Activated T-cell treated with anti-CD3 and anti-CD28 coated beads for 48 hours (primary cell): ENCODE measurements at places on chromosomes 5 and 9.

- DNase-seq = no peak
Measured at GRCh38 chr5:124537107-124537506, 209.3 kb downstream of the ZNF608 start.

- DNase-seq = no peak
Measured at GRCh38 chr9:137023583-137023991, 4.5 kb downstream of the ABCA2 start.

GRCh38 chr9:86115886-86116285, 16.5 kb upstream of the GOLM1 start:
- DNase-seq = no peak

- no peak for DNase-seq
Measured at GRCh38 chr5:73297430-73297829, 124.4 kb downstream of the TMEM174 start.

DNA sequence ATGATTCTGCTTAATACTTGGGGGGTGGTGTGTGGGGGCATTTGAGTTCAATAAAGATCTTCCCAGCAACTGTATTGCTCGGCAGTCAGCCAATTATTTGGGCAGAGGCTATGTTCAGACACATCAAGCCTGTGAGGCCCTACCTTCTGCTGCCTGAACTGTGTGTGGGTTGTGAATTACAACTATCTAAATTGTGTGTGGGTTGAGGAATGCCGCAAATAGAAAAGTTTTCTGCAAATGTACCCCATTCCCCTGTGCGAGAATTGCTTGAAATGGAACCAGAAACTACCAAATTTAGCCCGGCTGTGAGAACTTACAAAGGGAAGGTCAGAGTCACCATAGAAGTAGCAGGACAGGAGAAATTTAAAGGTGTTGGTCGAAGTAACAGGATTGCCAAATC, 360.0 kb upstream of the PIK3R1 start:
- no peak for DNase-seq

DNA sequence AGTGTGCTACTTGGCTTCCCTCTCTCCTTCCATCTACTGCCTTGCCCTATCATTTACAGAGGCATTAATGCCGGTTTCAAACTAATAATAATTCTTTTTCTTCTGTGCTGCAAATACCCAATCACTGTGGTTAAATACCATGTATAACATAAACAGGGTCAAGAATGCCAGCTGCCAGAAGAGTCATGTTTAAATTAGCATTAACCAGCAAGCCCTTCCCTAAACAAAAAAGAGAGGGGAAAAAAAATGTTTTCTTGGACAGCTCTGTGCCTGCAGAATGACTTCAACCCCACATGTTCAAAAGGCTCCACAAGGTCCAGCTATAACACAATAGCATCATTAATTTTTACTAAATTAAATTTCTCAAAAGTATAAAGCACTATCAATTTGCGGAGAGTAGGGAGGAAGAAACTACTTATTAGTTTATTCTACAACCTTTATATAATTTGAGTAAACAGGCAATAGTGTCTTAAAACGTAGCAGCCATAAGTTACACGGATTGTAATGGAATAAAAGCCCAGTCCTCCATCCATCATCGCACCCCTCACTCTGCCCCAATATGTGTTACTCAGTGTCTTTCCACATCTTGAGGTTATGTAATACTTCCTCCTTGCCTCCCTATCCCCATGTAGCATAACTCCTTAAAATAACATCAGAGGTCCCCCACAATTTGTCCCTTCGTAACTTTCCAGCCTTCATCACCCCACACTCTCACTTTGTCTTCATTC, 3.9 kb downstream of the LPAR1 start:
- DNase-seq = no peak

DNA sequence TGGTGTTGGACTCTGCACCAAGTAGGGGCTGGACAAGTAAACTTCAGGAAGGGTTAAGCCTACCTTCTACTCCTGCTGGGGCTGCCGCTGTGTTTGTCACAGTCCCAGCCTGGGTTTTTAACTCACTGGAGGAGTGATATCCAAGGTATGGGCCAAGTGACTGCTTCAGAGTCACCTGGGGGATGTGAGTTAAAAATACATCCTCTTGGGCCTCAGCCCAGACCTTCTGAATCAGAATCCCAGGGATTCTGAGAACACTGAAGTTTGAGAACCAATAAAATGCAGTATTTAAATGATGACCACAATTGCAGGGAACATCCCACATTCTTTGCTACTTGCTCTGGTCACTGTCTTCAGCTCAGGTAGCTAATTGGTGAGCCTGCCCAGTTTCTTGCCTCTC, 95.1 kb upstream of the DNAH5 start:
- DNase-seq = no peak

DNA sequence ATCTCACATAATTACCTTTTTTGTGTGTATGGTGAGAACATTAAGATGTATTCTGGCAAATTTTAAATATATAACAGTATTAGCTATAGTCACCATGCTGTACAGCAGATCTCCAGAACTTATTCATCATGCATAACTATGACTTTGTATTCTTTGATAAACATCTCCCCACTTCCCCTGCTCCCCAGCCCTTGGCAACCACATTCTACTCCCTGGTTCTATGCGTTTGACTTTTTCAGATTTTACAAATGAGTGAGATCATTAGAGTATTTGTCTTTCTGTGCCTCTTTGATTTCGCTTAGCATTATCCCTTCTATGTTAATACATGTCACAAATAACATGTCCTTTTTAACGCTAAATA, 49.4 kb downstream of the SMC2 start:
- no peak for DNase-seq

DNA sequence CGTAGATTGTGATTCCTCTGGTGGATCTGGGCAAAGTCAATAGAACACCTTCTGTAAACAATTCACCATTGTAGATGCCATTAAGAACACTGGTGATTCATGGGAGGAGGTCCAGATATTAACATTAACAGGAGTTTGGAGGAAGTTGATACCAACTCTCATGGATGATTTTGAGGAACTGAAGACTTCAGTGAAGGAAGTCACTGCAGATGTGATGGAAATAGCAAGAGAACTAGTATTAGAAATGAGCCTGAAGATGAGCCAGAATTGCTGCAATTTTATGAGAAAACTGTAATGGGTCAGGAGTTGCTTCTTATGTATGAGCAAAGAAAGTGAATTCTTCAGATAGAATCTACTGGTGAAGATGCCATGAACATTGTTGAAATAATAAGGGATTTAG, 26.9 kb downstream of the TCERG1 start:
- DNase-seq = no peak

GRCh38 chr9:133188006-133188842, 20.8 kb downstream of the OBP2B start:
- DNase-seq = no peak

- DNase-seq = no peak
Measured at GRCh38 chr9:109264877-109265587, 55.8 kb downstream of the EPB41L4B start.

DNA sequence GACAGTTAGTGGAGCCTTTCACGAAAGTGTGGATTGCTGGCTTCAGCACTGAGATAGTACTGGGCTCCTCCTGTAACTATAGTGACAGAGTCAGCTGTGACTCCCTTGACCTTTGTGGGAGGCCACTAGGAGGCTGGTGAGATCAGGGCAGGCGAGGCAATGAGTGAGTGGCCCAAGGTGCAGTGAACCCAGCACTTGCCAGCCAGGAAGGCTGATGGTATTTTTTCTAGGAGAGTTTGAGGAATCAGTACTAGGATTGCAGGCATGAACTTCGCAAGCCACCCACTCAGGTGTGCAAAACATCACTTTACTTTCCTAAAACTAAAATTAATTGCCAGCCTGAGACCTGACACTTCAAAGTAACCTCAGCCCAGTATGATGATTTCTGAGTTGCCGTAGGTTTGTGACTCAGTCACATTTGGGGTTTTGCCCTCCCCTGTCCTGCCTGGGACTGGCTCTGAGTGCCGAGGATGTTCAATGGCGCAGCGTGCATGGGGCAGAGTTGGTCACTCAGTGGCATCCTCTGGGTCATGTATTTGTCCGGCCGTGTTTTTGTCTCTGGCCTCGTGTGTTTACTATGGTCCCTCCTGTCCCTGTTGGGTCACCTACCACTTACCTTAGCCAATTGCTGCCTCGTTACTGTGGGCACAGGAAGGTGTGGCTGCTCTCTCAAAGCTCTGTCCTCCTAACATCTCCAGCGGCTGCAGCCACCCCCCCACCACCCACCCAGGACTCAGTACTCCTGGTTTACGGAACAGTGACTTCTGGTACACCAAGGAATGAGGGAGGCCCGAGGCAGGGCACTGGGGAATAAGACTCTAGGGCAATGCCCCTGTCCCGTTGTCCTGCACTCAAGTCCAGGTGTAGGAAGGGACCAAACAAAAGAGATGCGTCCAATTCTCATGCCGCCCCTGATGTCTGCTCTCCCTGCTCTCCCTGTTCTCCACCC, 67.2 kb downstream of the IL31RA start:
- no peak for DNase-seq

DNA sequence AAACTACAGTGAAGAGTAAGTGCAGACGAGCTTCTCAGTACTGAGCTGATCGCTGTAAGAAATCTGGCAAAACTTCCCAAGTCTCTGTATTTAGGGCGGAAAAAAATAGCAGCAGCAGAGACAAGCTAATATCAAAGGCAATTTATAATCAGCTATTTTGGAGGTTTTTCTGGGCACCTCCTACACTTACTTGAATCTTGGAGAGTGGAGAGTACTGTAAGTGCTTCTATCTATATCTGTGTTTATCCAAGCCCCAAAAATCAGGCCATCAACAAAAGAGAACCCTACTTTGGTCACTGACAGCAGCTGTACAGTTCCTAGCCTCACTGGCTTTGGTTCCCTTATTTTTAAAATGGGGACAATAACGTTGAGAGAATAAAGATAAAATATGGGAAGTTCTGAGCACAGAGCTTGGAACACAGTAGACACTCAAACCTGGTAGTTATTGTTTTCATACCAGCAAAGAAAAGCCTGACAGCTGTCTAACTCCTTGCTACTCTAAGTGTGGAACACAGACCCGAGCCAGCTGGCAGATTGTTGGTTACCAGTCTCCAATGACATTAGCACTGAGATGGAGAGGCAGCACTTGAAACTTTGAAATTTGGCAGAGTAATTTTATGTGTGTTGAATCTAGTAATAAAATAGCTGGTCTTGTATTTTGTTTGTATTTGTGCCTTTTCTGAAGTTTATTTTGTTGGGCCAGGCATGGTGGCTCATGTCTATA, 96.0 kb upstream of the SLC28A3 start:
- DNase-seq = no peak

DNA sequence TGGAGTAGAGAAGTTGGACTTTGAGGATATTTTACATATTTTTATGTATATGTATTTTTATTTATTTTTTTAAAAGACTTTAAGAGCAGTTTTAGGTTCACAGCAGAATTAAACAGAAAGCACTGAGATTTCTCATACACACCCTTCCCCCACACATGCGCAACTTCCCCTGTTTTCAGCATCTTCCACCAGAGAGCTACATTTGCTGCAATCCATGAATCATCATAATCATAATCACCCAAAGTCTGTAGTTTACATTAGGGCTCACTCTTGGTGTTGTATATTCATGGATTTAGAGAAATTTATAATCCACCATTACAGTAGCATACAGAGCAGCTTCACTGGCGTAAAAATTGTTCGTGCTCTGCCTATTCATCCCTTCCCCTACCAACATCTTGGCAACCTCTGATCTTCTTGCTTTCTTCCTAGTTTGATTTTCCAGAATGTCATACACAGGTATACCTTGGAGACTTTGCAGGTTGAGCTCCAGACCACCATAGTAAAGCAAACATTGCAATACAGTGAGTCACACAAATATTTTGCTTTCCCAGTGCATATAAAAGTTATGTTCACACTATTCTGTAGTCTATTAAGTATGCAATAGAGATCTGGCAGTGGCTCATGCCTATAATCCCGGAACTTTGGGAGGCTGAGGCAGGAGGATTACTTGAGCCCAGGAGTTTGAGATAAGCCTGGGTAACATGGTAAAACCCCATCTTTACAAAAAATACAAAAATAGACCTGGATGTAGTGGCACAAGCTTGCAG, 9.6 kb upstream of the CCDC171 start:
- DNase-seq = no peak

DNA sequence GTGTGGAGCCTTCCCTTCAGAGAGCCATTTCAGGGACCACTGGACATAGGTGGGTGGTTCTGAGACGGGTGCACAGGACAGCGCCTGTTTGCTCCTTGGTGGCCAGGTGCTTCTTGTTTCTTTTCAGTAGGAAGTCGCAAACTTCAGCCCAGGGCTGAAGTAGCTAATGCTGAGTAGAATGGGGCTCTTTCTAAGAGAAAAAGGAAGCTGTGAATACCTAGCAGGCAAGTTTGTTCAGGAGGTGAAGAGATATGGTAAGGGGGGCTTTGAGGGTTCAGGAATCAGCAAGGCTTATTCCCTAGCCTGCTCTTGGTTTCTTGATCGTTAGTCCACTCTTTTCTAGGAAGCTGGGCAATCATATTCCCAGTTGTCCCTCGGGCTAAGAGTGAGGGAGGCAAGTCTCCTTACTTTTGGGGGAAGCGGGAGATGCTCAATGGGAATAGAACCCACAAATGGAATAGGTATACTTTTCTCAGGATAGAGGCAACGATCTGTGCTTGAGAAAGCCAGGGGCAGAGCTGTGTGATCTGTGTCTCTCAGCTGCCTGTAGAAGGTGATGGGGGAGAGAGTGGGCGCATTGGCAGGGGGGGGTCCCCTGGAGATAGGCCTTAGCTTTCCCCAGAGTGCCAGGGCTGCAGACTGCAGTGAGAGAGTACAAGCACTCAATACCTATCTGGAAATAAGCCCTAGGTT, 1.9 kb upstream of the PURA start:
- no peak for DNase-seq

DNA sequence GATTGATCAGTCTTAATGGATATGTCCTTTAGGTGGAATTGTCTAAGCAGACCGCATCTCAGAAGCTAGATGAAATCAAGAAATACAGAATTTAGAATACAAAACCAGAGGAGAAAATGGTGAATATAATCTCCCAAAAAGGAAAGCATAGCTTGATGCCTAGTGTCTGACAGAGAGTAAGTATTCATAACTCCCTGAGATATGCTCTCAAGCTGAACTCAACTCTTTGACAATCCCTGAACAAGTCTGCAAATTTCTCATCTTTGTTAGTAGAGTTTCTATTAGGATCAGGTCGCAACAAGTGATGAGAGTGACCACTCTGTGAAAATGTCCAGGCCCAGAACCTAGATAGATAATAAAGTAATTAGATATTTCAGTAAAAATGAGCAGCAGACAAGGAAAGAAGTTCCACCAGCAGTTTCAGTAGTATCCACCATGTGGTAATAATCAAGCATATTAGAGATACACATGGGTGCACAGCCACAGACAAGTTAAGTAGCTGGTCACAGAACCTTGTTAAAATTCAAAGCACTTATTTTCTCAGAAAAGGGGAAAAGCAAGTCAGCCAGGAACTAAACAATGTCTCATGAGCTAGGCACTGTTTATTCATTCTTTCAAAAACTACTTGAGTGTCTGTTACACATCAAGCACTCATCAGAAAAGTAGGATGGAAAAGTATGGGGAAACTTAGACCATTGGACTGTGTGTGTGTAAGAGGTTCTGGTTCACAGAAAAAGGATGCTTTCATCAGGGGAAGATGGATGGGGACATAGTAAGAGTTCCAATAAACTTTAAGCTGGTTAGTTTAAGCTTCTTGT, 481.5 kb upstream of the TUSC1 start:
- DNase-seq = no peak

GRCh38 chr5:146165460-146165859, 17.0 kb downstream of the LARS1 start:
- no peak for DNase-seq

- DNase-seq = no peak
Measured at GRCh38 chr5:149313151-149313841, 32.0 kb upstream of the GRPEL2 start.
